ENCODE measurements at places on chromosomes 5 and 9.

DNA sequence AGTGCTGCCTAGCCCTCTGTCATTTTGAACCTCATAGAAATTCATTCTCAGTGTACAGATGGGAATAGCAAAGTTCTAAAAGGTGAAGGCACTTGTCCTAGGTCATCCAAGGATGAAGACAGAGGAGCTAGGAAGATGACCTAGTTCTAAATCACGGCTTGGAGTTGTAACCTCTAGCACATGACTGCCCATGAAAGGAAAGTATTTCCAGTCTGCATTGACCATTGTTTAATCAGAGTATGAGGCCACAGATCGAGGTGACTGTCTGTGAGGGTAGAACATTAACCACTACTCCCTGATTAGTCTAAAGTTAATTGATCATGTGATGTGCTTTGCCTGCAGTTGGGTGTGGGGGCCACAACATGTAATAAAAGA, 674 bp upstream of the TNFSF15 start:
- no peak for DNase-seq

GRCh38 chr5:148497757-148498156, 114.0 kb downstream of the FBXO38 start:
- DNase-seq: no peak

- no peak for DNase-seq
Observed at GRCh38 chr9:36721846-36722588, 149.3 kb downstream of the MELK start.

DNA sequence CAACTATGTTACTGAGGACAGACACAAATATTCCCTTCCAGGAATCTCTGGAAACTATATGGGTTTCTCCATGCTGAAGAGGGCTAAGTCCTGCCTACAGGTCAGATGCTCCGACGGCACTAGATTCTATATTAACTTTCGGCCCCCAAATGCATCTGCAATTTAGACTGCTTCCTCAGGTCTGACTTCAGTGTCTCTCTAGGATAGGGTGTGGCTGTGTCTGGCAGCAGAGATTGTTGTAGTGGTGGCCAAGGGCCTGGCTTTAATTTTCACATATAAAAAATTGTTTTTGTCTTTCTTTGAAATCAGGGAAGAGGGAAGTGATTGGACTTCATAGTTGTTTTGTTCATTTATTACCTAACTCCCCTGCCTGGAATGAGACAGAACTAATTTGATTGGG, 101.8 kb downstream of the PJA2 start:
- no peak for DNase-seq

DNA sequence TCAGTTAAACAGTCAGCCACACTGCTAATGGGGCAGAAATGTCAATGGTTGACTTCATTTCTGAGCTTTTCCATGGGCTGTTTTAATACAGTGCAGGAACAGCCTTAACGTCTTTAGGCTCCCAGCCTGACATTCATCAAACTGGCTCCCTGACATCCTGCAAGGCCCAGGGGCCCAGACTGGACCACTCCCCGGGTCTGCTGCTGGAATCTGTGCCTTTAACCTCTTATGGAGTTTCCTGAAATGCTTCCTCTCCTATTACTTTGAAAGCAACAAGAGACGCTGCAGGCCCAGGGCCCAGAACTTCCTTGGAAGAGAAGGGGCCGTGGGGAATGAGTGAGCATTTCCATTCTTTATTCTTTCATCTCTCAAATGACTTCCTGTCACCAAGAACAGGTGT, 216.8 kb upstream of the PANK3 start:
- no peak for DNase-seq

DNA sequence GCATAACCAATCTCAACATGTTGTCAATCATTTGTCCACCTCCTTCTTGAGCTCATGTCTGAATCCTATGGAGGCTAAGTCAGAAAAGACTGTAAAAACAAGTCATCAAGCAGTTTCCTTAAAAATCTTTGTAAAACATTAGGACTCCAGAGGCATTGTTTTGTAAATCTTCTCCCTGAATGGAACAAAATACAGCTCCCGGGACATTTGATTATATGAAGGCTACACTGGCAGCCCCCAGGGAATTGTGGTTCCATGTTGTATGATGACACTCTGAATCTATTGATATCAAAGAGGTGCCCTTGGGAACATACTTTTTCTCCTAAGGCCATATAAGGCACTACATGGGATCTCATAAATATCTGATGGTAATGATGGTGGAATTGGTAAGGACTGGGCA, 83.2 kb upstream of the NUDT12 start:
- DNase-seq: no peak

- no peak for DNase-seq
Observed at GRCh38 chr9:4741365-4742089, 525 bp upstream of the AK3 start.

DNA sequence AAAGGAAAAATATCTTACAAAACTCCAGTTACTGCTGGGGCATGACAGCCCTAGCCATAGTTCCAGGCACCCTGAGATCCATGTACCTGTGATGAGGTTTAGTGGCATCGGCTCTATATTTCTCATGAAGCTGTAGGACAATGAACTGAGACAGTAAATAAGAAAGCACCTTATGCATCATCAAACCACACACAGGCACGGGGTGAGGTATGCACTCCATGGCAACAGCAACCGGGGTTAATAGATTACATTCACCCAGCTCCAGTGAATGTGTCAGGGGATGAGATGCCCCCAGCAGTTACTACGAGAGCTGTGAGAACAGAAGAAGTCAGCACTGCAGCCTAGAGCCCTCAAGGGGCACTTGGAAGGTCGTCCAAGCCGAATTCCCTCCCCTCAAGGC, 162.0 kb upstream of the S1PR3 start:
- peak; percentile 17 for DNase-seq

- no peak for DNase-seq
Observed at GRCh38 chr9:96177719-96178028, 124.3 kb downstream of the HSD17B3 start.

DNA sequence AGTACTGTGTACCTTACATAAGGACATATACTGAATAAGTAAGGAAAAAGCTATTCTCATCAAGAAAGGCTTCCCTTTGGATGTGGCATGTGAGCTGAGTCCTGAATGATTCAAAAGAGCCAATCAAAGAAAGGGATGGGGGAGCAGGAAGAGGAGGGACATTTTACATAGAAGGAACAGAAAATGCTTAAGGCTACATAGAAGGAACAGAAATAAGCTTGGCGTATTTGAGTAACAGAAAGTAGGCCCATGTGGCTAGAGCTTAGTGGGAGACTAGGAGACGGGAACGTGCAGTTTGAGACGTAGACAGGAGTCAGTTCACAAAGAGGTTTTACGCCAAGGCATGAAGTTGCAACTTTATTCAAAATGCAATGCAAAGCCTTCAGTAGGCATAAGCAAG, 126.3 kb downstream of the CEMIP2 start:
- no peak for DNase-seq

DNA sequence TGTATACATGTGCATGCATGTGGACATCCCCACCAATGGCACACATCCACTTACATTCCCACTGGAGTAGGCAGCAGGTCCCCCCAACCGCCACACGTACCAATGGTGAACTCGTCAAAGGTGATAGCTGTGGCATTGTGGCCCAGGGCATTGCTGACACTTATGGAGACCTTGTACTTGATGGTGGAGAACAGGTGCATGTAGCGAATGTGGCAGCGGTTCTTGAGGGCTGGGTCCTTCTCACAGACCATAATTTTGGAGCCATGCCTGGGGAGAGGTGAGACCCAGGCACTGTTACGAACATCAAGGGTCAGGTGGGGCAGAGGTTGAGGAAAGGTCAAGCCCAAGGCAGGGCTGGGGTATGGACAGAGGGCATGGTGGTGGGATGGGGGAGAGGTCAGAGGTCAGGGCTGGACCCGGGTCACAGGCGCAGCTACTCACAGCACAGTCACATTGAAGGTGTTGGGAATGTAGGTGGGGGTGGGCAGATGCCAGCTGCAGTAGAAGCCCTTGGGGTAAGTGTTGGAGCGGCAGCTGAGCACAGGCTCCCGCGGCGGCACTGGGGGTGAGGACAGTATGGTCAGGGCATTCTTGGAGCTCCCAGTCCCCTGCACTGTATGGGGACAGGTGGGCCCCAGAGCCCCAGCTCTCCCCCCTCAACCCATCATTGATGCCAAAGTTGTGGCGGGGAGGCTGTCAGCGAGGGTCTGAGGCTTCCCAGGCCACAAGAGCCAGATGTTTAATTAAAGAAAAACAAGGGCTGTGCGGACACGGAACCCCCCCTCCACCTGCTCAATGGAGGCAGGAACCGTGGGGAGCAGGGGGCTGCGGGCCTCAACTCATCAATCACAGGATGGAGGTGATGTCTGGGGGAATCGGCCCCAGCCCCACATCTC, 31.9 kb downstream of the CNTFR start:
- DNase-seq: no peak

GRCh38 chr5:15254607-15255006, 245.4 kb upstream of the FBXL7 start:
- DNase-seq: no peak

- peak; percentile 32 for DNase-seq
Observed at GRCh38 chr5:149730620-149731331, 666 bp downstream of the PPARGC1B start.

DNA sequence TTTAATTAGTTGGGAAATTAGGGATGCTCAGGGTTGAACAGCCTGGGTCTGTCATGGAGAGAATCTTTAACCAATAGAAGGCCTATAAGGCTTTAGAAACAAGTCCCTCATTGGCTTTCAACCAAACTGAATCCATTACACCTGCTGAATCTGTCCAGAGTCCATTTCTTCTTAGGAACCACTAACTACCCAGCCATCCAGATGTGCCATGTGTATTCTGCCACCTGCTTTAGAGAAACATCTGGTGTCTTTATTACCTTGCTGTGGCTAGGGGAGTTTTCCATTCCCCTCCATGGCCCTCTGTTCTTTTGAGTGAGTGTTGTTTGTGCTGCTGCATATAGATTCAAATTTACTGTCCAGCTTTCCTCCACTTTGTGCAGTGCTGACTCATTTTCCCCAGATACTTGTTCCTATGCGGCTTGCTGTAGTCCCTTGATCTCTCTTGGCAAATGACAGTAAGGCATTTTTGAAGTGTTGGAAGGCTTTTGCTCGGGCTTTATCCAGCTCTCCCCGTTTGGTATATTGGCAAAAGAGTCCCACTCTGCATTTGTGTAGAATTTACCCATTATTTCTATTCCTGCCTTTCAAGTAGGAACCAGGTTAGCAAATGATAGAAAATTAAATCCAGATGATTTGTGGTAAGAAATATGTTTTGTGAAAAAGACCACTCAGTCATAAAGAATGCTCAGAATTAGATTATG, 54.6 kb downstream of the NLN start:
- DNase-seq: no peak

DNA sequence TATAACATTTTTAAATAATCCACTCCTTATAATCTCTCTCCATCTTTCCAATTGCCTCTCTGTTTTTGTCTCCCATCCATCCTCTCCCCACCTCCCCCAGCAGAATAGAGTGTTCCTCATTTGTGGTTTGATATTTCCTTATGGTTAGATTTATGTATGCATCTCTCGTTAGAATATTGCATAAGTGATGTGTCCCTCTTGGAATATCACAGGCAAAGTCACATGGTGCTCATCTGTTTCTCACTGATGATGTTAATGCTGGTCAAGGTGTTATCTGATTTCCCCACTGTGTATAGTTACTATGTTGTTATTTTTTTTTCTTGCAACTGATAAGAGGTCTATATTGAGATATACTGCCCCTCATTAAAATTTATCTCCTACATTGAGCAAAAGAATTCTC, 3.1 kb upstream of the LRRC70 start:
- DNase-seq: no peak

DNA sequence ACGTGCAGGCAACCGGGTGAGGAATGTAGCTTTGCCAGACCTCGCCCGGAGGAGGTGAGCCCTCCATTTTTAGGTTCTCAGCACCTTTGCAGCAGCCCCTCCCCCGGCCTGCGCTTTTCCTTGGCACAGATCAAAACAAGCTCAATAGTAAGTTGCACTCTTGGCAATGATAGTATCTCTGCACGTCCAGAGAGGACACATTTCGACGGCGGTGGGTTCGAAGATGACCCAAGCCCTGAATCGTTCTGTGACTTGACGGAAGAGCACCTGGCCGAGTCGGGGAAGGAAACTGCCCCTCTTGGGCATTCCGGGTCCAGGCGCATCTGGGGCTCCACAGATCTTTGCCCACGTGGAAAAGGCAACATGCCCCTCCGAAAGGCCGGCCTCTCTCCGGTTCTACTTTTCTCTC, 904 bp downstream of the GDNF start:
- DNase-seq: no peak

GRCh38 chr9:70535546-70536323, 121.3 kb upstream of the KLF9 start:
- DNase-seq: no peak

DNA sequence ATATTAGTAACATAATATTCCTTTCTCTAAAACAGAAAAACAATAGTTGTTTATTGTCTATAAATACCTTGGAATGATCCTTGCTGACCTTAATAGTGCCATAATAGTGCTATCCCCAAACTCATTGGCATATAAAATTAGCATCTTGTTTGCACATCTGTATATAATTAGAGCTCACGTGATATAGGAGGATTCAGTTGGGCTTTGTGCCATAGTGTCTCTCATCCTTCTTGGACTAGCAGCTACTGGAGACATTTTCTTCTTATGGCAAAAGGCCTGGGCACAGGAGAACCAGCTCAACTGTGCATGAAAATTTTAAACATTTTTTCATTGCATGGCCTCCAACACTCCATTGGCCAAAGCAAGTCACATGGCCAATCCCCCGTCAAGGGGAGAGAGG, 342.5 kb downstream of the SPATA31D1 start:
- no peak for DNase-seq

GRCh38 chr5:2508514-2508913, 243.0 kb downstream of the IRX2 start:
- DNase-seq: no peak

DNA sequence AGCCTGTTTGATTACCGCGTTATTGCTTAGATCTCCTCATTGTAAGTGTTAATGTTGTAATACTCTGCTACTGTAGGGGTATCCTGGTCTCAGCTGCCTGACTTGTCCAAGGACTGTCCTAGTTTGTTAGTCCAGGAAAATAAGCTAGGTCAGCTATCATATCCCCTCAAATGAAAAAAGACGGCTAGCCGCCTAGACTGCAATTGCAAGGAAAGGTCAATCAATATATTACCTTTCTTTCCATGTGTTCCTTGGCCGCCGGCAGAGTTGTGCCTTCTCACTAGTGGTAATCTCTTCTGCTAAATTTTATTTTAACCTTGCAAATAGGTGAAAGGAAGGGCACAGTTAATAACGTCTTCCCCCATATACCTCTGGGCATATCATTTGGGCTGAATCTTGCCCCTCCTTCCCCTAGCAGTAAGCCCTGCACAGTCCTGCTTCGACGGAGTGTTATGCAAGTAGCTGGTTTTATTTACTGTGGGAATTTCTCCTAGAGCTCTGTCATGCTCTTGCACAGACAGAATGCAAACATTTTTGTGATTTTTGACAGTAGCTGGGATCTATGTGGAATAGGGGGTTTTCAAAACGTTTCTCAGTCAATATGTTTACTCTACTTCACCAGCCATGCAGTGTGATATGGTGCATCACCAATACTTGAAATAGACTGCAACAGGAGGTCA, 288.5 kb downstream of the MAST4 start:
- no peak for DNase-seq

- DNase-seq: no peak
Observed at GRCh38 chr5:55319491-55319890, 11.7 kb downstream of the MTREX start.

All from stimulated activated CD8-positive, alpha-beta memory T cell treated with anti-CD3 and anti-CD28 coated beads, Interleukin-2, amount 100 ng/mL, for 48 hours (primary cell).